LNCaP clone FGC (cell line): ENCODE measurements at places on chromosomes 7 and 10.

DNA sequence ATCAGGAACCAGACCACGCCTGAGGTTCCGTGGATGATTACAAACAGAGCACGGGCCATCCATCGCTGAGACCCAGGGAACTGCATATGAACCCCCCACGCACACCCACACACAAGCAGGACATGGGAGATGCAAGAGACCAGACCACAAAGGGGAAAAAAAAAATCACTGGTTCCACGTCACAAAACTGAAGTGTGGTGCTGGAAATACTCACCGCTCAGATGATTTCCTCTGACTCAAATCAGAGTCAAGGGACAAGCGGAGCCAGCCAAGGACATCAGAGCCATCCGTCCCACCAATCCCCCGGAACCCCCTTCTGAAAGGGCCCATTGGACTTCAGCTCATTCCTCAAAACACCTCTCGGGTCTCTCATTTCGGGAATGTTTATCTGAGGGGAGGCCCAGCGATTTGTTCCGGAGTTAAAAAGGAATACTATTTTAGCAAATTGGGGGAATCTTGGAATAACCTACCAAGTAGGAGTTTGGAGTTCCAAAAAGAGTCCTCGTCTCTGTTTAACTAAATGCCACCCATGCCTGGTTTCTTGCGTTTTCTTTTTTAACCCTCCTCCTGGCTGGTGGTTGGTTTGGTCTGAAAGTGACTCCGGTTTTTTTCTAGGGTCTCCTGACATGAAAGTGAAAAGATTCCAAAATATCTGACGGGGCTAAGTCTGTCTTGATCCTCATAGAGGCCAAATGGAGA is 15.0 kb downstream of the SNX8 start:
- no peak for DNase-seq

GRCh38 chr7:75879771-75880184 is 944 bp downstream of the RHBDD2 start:
- peak; percentile 61 for DNase-seq

GRCh38 chr7:131026297-131027000 is 292.4 kb upstream of the KLF14 start:
- no peak for DNase-seq

DNA sequence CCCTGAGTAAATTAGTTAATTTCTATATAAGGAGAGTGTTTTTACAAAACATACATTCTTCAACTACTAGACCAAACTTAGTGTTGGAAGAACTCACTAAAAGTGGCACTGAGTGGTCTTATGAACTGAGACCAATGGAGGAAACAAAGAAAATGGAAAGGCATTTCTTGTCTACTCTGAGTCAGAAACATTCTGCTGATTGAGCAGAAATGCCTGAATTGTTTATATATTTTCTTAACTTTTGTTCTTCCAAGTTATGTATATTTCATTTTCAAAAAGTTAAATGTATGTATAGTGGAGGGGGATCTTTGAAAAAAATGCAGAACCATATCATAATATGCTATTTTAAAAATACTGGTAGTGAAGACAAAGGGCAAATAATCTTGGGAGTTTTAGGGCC is 320.7 kb downstream of the HGF start:
- no peak for DNase-seq

DNA sequence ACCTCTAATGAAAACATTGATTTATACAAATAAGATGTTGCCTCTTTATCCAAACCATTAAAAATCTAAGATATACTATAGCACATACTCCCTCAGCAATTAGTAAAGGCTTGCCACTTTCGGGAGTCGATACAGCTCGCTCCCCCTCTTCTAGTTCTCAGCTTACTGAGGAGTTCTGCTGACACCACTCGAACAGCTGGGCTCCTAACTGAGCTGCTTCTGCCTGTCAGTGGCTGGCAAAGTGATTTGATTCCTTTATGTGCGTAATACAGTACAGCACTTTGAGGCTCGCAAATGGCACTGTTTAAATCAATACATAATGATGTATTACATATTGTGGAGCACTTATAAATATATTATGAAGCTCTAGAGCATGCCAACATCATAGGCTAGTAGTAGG is 241.8 kb downstream of the CREB5 start:
- no peak for DNase-seq

GRCh38 chr10:125095776-125096175 is 64.6 kb downstream of the CTBP2 start:
- DNase-seq: no peak

DNA sequence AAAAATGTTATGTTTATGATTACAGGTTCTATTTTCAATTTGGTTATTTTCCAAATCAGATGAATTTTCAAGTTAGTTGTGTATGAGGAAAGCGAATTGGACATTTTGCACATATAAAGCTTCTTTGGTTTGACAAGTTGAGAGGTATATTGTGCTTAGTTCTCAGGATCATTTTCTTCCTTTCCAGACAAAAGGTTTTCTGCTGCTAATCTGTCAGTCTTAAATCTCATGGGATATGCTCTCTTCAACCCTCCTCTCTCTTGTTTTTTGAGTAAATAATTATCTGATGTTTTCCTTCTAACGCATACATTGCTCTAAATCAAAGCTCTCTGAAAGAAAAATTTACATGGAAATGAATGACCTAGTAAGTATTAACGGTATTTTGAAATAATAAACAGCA is 77.9 kb downstream of the PPP1R3A start:
- no peak for DNase-seq

- DNase-seq: no peak
Observed at GRCh38 chr7:134813663-134814396, 34.4 kb downstream of the CALD1 start.
